Activated CD4-positive, alpha-beta memory T cell treated with anti-CD3 and anti-CD28 coated beads, Interleukin-2, amount 10 ng/mL, durations not matched to agents 7 days and 5 days (primary cell): ENCODE measurements at places on chromosomes 3 and 15. TPM values are rescaled to one million over a fixed set of nuclear protein-coding genes. Genes with fewer than 3 reads are reported as not detected.

- peaks cover 14% of the 10 kb centered on the region for H3K4me1 ChIP-seq
- no peak for DNase-seq
- H3K27ac ChIP-seq = no peak overlapping the region
- H3K4me3 ChIP-seq = no peak overlapping the region
- peaks cover under 1% of the 10 kb centered on the region for H3K36me3 ChIP-seq
Measured at GRCh38 chr15:42911058-42911592, 9.5 kb downstream of the TTBK2 start.

DNA sequence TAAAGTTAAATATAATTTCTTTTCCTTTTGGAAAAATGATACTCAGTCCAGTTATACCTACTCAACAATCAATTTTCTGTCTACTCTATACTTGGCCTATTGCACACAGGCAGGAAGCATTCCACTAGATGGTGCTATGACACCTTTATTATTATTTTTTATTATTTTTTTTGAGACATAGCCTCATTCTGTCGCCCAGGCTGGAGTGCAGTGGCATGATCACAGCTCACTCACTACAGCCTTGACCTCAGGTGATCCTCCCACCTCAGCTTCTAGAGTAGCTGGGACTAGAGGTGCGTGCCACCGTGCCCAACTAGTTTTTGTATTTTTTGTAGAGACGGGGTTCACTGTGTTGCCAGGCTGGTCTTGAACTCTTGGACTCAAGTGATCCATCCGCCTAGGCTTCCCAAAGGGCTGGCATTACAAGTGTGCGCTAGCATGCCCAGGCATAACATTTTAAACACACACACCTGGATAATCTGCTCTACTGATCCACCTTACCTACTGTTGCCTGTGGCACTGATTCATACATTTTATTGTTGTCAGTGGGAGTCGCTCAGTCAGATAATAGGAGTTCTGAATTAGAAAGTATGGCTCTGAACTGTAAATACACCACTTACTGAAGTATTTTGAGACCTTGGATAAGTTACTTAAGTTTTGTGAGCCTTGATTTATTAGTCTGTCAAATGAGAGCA is 56.2 kb downstream of the EIF3J start:
- peak overlapping the region; percentile 37 for H3K27ac ChIP-seq
- H3K36me3 ChIP-seq = peaks cover 56% of the 10 kb centered on the region
- H3K27me3 ChIP-seq = no peaks in the 10 kb centered on the region
- DNase-seq = peak; percentile 20

- DNase-seq = no peak
- no peaks in the 10 kb centered on the region for H3K27me3 ChIP-seq
- H3K4me3 ChIP-seq = no peak overlapping the region
Measured at GRCh38 chr15:68075764-68076385, 21.8 kb downstream of the PIAS1 start.

- no peak overlapping the region for H3K27ac ChIP-seq
- DNase-seq = no peak
- no peaks in the 10 kb centered on the region for H3K36me3 ChIP-seq
- no peaks in the 10 kb centered on the region for H3K27me3 ChIP-seq
- no peak overlapping the region for H3K4me3 ChIP-seq
Measured at GRCh38 chr3:41304593-41304992, 105.3 kb downstream of the CTNNB1 start.

DNA sequence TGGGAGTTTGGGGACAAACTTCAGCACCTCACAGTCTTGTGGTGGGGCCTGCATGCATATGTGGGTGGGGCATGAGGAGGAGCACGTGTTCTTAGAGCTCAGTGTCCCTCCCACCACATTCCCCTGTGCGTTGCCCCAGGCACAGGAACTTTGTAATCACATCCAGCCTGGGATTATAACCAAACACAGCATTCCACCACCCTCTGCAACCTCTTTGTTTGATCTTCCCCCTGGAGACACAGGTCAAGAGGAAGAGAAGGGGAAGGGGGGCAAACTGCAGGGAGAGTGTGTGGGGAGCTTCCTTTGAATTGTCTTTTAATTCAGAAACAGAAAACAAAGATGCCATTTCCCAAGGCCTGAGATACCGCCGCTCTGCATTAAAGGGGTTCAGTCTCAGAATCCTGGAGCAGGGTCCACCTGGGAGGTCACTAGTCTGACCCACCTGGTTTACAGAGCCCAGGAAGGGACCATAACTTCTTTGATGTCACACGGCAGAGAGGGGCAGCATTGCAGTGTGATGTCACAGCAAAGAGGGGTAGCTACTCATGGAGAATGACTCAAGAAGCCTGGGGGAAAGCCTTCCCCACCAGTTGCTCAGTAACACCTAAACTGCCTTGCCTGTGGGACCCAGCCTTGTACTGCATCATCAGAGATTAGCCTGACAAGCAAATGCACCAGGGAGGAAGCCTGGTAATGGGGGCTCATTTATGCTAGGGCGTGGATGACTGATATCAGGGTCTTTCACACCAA is 106.3 kb upstream of the RNU6-1 start:
- H3K36me3 ChIP-seq = peaks cover 3% of the 10 kb centered on the region
- H3K4me1 ChIP-seq = peaks cover 7% of the 10 kb centered on the region
- H3K4me3 ChIP-seq = no peak overlapping the region

- no peak for DNase-seq
- no peaks in the 10 kb centered on the region for H3K27me3 ChIP-seq
- no peak overlapping the region for H3K4me3 ChIP-seq
Measured at GRCh38 chr3:35965908-35966307, 326.6 kb downstream of the ARPP21 start.

DNA sequence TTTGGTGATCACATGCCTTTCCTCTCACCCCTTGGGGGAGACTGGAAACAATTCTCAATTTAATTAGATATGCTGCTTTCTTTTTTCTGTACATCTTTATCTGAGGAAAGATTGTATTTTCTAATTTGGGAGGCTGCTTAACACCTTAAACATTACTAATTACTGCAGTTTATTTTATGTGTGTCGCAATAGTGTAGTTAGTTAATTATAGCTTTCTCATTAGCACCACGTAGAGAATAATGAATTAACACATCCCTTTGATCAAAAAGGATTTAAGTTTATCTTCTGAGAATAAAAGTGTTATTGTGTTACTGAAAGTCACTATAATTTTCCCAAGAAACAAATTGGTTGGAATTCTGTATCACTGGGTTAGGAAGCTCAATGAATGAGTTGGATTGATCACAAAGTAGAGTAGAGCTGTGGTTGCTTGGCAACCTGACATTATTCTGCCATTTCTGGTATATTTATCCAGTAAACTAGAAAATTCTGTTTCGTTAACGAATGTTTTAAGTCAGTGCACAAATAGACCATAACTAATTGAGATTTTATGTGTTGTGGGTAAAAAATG is 4.3 kb downstream of the CHL1 start:
- H3K27me3 ChIP-seq = peaks cover 11% of the 10 kb centered on the region
- H3K4me1 ChIP-seq = peaks cover 3% of the 10 kb centered on the region
- H3K4me3 ChIP-seq = no peak overlapping the region
- H3K36me3 ChIP-seq = peaks cover 4% of the 10 kb centered on the region
- no peak overlapping the region for H3K27ac ChIP-seq

DNA sequence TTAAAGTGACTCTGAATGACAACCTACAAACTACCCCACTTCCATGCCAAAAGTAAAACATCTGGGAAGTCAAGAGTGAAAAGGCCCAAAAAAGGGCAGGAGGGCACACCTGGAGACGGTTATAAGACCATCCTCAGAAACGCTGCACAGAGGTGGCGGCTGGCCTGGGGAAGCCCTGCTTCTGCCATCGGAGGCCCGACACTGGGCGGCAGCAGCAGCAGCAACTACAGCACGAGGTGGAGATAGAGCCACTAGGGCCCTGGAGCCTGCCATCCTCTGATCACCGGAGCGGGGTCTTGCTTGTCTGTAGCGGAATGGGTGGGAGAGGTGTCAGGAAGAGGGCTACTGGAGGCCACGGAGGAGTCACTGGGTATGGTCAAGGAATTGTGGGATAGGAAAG is 283.3 kb downstream of the ADAMTS17 start:
- H3K27ac ChIP-seq = no peak overlapping the region
- DNase-seq = no peak
- no peaks in the 10 kb centered on the region for H3K27me3 ChIP-seq
- H3K4me3 ChIP-seq = no peak overlapping the region

DNA sequence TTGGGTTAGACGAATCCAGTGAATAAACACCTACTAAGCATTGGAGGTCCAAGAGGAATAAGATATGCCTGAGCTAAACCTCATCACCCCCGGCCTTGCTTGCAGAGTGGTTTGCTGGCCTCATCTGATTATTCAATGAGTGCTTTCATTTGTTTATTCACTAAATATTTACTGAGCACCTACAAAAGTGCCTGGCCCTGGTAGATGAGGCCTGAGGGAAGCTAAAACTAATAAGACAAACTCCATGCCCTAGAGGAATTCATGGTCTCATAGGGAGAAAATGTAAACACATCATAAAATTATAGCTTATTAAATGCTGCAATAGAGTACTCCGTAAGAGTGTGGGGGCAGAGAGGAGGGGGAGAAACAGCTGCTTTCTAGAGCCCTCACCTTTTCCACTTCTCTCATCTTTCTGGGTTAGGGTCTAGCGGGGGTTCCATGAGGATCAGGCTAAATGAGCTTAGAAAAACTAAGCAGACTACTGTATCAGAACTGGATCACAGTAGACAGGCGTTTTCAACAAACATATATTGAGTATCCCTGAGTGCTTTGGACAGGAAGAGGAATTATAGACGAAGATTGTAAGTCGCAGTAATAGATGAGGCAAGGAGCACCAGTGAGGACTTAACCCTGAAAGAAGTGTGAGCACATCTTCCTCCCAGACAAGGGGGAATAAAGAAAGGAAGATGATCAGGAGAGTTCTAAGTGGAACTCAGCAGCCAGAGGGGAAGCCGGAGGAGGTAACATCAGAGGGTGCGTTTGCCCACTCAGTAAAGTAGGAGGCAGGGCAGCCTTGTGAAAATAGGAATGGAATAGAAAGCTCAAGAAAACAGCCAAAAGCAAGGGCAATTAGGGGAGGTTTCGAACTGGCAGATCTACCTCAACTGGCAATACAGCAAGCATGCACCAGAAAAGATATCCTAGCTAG is 31.5 kb upstream of the LAMP3 start:
- H3K36me3 ChIP-seq = no peaks in the 10 kb centered on the region
- no peak for DNase-seq
- H3K27me3 ChIP-seq = no peaks in the 10 kb centered on the region
- no peak overlapping the region for H3K27ac ChIP-seq
- H3K4me1 ChIP-seq = peaks cover 4% of the 10 kb centered on the region
- H3K4me3 ChIP-seq = no peak overlapping the region

- no peaks in the 10 kb centered on the region for H3K36me3 ChIP-seq
- H3K27ac ChIP-seq = peak overlapping the region; percentile 84
- H3K4me3 ChIP-seq = peak overlapping the region; percentile 97
- H3K4me1 ChIP-seq = peaks cover 38% of the 10 kb centered on the region
Measured at GRCh38 chr3:97763586-97764406, 762 bp upstream of the ARL6 start.

DNA sequence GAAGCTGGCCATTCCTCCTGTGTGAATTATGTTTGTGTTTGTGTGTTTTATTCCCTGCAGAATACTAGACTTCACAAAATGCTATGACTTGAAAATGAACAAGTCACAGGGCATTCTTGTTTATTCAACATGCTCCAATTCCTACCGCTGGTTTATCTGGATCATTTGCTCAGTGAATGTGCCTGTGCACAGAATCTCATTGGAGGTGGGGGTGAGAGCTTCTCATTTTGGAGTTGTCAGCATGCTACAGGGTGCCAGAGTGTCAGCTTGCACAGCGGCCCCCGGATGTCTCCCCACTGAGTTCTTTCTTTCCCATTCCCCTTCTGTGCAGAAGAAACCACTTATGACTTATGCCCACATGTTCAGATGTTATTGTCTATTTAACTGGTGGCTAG is 428.7 kb downstream of the ROBO2 start:
- H3K4me3 ChIP-seq = no peak overlapping the region
- H3K27ac ChIP-seq = no peak overlapping the region
- DNase-seq = no peak
- no peaks in the 10 kb centered on the region for H3K4me1 ChIP-seq

- H3K27me3 ChIP-seq = no peaks in the 10 kb centered on the region
- H3K4me1 ChIP-seq = no peaks in the 10 kb centered on the region
- H3K36me3 ChIP-seq = no peaks in the 10 kb centered on the region
- no peak for DNase-seq
- no peak overlapping the region for H3K27ac ChIP-seq
Measured at GRCh38 chr3:9883706-9884554, 3.9 kb upstream of the CIDEC start.

DNA sequence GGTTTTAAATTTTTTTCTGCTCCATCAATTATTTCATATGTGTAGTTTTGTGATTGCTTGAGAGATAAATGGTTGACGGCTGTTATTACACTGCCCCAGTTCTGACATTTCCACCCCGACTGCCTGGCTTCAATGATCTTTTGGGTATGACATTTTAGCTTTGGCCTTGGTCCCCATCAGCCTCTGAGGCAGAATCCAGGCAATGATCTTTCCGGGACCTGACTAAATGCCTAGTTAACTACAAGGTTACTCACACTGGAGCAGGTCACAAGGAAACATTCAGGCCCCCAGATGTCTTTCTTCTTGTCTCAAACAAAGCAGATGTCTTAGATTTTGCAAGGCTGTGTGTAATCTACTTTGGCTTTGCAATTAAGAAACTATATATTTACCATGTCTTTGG is 61.1 kb upstream of the TMCO5A start:
- H3K4me3 ChIP-seq = no peak overlapping the region
- peaks cover 3% of the 10 kb centered on the region for H3K27me3 ChIP-seq
- H3K36me3 ChIP-seq = no peaks in the 10 kb centered on the region
- DNase-seq = no peak
- no peak overlapping the region for H3K27ac ChIP-seq
- no peaks in the 10 kb centered on the region for H3K4me1 ChIP-seq

GRCh38 chr3:121942116-121942786 is 48.0 kb downstream of the SLC15A2 start:
- H3K27ac ChIP-seq = no peak overlapping the region
- H3K4me1 ChIP-seq = no peaks in the 10 kb centered on the region
- DNase-seq = no peak
- no peaks in the 10 kb centered on the region for H3K27me3 ChIP-seq
- H3K4me3 ChIP-seq = no peak overlapping the region

DNA sequence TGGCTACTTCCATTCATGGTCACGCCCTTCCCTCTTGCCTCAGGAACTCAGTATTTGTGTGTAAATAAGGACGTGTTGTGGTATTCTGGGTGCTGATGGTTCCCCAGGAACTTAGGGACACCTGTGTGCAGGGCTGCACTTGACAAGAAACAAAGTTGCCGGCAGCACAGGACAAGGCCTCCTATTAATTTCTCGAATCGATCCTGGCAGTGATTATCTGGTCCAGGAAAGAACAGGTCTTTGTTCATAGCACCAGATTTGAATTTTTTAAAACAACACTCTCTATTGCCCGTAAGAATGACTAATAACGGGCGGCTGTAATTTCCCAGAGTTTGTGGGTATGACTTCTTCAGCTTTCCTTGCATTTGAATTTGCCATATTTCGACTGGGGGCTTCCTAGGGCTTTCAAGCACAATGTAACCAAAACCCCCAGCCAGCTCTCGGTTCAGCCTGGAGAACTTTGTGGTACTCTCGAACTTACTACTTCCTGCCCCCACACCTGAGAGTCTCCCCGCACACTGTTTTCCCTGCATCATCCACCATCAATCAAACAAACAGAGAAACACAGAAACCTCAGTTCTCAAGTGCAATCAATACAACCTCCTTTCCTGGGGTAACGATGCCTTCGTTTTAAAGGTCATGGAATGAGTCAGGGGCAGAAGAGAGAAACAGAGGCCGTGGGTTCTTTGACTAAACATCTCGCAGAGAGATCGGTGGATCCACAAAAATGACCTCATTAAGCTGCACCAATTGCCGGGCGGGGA is 241.7 kb upstream of the ICE2 start:
- H3K4me3 ChIP-seq = peak overlapping the region; percentile 48
- peak overlapping the region; percentile 73 for H3K27ac ChIP-seq
- H3K4me1 ChIP-seq = peaks cover 43% of the 10 kb centered on the region
- peaks cover 4% of the 10 kb centered on the region for H3K36me3 ChIP-seq

The HERC2 gene
- 30.2 TPM for total RNA-seq

The ESYT3 gene
- total RNA-seq = 0.43 TPM

The CFAP100 gene
- total RNA-seq = not detected

The RASGRP1 gene
- 200 TPM for total RNA-seq

The ST3GAL6 gene
- total RNA-seq = not detected

The SAMD7 gene
- not detected for total RNA-seq

The GADL1 gene
- not detected for total RNA-seq
